ENCODE measurements at places on chromosomes 1 and 21.

- DNase-seq, result no peak
These were observed 195.2 kb upstream of the HOOK1 start for GRCh38 chr1:59619557-59619956.

- DNase-seq, result no peak
These were observed 292.0 kb downstream of the DUSP10 start for GRCh38 chr1:221449801-221450470.

DNA sequence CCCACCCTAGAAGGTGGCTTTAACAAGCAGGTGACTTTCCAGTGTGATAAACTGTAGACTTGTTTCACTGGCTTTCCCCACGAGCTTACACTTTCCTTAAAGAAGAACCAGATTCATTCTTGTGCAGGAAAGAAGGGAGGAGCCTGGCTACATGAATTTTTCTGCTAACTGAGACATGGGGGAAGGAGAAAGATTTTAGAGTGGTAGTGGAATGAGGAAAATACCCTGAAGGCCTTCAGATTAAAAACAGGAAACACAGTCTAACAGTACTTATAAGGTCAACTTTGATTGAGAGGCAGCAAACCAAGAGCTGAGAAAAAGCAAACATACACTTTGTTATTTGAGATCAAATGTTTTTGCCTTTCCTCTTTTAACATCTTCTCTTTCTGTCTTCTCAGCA, 640.9 kb upstream of the PLXNA2 start:
- no peak for DNase-seq

GRCh38 chr1:98045767-98046641, 125.2 kb upstream of the DPYD start:
- DNase-seq, result peak; percentile 22

- peak; percentile 65 for DNase-seq
These were observed 9.5 kb upstream of the CLIC4 start for GRCh38 chr1:24735509-24736375.

- DNase-seq, result peak; percentile 85
These were observed 13.9 kb downstream of the NT5C1A start for GRCh38 chr1:39657923-39658485.

- DNase-seq, result peak; percentile 65
These were observed 283.1 kb downstream of the TM2D1 start for GRCh38 chr1:61441723-61442262.

- peak; percentile 71 for DNase-seq
These were observed 485 bp downstream of the SIPA1L2 start for GRCh38 chr1:232629250-232630046.

GRCh38 chr1:23343221-23344110, 618 bp downstream of the HNRNPR start:
- DNase-seq, result no peak

DNA sequence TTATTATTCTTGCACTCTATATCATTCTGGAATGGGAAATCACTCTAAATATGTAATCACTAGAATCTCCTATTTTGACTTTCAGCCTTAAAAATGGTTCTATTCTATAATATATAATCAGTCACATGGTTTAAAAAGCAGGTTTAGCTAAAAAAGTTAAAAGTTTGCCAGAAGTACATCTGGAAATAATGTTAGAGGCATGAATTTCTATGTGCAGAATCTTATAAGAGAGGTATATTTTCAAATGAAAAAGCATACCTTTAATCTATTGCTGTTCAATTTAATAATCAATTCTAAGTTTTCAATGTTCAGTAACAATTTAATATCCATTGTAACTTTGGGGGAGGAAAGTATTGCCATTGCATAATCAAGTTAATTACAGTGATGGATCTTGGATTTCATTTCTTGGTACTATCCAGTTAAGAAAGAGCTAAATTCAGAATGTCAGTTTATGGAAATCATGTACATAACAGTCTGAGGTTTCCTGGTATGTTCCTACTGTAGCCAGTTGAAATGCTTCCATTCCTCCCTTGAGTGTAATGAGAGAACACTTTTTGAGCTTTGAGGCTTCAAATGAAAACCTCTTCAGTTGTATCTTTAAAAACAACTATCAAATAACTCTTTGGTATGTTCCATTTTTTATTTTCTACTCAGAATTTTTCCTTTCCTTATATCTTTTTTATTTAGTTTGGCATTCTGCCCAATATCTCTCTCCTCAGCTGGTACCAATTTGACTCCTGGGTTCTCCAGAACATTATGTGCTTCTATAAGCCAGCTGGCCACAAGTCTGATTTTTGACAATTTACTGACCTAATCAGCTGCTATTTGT, 175.7 kb upstream of the COL11A1 start:
- no peak for DNase-seq

- DNase-seq, result no peak
These were observed 101.7 kb upstream of the HAO2 start for GRCh38 chr1:119266858-119267257.

DNA sequence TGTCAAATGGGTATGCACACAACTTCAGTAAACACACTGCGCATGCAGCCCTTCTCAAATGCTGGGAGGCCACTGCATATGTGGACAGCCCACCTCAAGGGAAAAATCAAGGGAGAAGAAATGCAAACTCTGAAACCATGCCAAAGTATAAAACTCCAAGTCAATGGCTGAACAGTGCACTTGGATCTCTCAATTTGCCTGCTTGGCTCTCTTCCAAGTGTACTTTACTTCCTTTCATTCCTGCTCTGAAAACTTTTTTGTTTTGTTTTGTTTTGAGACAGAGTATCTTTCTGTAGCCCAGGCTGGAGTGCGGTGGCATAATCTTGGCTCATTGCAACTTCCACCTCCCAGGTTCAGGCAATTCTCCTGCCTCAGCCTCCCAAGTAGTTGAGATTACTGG, 18.8 kb upstream of the COP1 start:
- no peak for DNase-seq

GRCh38 chr1:29412591-29412990, 176.3 kb downstream of the PTPRU start:
- no peak for DNase-seq

DNA sequence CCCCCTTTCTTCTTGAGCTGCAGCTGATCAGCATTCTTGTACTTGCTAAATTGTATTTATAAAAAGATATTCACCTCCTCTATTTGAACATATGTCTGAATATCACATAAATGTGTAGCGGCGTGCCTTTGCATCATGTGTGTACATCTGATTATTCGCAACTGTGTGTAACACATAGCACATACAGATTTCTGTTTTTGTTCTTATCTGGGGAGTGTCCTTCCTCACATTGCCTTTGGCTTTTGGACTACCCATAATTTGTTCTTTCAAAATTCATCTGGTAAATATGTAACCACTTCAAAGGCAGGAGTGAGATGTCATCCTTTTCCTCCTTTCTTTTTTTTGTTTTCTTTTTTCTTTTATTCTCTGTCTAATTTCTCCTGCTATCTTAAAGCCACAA, 113.6 kb downstream of the PBX1 start:
- no peak for DNase-seq

DNA sequence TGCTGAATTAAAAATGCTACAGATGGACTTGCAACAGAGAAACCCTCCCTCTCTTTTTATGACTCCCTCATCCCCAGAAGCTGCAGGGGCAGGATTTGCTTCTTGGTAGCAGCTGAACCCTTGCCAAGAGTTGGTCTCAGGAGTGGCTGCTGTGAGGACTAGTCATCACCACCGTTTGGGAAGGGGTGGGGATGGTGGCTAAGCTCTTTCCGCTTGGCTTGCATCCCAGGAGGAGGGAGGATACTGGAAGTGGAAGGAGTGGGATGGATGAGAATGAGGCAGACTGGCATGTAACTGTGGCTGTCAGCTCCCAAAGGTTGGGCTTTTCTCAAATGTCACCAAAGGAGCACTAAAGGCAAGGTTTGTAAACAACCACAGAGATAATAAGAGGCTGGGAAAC, 50.8 kb upstream of the COL24A1 start:
- no peak for DNase-seq

GRCh38 chr1:231381729-231382128, 40.4 kb downstream of the EGLN1 start:
- no peak for DNase-seq

DNA sequence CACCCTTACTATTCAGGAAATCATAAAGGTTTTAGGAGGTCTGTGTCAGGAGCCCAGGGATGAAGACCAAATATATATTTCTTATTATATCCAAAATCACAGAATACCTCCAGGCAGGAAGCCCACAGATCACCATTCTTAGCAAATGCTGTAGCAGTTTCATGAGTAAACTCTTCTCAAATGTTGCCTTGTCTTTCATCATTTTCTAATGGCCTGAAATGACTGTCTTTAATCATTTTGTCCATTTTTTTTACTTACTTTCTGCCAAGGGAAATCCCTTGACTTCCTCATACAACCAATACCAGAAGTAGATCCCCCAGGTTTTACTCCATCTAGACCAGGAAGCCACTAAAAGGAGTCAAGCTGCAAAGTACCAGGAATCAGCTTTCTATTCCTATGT, 32.4 kb downstream of the PSMG1 start:
- DNase-seq, result no peak

GRCh38 chr1:46302641-46303037, 777 bp downstream of the LRRC41 start:
- peak; percentile 64 for DNase-seq

- DNase-seq, result no peak
These were observed 5.1 kb upstream of the S100A10 start for GRCh38 chr1:151998611-151999362.

GRCh38 chr21:20459838-20460237, 538.4 kb upstream of the NCAM2 start:
- no peak for DNase-seq

DNA sequence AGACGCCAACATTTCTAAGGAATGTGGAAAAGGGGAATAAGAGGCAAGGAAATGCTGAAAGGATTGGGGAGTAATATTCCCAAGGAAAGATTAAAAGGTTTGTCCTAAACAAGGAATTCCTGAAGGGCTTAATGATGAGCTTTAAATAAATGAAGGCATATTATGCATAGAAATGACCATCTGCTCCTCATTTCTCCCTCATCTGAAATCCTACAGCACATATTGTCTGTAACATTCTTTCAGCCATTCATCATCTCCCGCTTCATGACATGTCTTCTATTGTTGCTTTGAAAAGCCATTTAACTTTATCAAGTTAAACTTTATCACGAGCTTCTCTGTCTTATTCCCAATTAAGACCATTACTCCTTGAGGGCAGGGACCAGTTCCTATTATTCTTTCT, 608.7 kb upstream of the PLXNA2 start:
- DNase-seq, result no peak

DNA sequence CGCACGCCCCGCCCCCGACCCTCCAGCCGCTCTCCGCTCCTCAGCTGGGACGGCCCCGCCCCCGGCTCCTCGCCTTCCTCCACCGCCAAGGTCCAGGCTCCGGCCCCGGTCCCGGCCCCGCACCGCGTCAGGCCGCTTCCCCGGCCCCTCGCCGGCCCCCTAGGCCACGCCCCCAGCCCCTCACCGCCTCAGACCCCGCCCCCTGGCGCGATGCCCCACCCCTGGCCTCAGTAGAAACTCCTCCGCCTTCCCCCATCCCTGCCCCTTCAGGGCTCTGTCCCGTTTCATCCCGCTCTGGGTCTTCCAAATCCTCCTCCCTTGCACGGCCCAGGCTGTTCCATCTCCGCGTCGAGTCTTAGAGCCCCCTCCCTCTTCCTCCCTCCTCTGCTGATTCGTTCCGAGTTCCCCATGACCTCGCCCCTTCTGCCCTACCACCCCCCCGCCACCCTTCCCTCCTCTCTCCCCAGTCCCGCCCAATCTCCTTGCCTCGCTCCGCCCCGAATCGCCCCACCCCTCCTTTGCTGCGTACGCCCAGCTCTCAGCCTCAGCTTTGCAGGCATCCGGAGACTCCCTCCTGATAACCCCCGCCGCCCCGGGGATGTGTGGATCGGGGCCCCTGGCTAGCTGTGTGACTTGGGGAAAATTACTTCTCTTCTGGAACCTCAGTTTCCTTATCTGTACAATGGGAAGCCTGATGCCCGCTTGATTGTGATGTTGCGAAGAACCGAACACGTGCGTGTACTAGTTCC, 448 bp upstream of the ASAP3 start:
- DNase-seq, result peak; percentile 98

DNA sequence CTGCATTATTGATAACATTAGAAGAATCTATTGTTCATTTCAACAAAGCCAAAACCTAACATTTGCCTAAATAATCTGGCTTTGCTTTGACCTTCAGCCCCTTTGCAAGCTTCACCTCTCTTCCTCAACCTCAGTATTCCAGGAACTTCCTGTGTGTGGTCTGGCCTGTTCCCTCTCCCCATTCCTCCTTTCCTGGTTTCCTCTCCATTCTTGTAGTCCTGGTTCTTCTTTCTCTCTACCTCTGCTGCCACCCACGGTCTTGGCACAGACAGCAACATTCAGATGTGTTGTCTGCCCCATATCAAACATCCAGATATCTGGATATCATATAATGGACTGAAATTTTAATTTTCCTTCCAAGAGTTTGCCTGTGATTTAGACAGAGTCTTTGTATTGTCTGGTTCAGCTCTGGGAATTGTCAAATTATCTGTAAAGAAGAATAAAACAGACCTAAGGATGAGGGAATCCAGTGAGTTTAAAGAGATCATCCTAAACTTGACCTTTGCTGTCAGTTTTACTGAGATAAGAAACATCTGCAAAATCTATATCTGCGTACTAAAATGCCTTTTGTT, 148.1 kb upstream of the KCTD3 start:
- no peak for DNase-seq

- no peak for DNase-seq
These were observed 22.4 kb downstream of the DEGS1 start for GRCh38 chr1:224205438-224205840.

DNA sequence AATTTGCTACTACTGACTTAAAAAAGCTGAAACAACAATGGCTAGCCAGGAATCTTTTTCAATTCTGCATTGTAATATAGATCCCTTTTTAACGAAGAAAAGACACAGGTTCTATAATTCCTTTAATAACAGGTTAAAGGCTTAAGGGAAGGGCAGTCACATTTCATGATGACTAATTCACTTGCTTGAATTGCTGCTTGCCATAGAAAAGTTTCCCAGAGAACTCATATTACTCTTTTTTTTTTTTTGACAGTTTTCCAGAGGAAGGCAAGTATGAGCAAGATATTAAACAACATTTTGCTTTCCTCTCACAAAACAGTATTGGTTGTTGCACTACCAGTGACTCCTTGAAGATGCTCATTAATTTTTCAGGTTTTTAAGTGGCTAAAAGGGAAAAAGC, 60.9 kb downstream of the IL23R start:
- DNase-seq, result no peak

- no peak for DNase-seq
These were observed 116.2 kb upstream of the KCNK1 start for GRCh38 chr1:233497679-233498078.

GRCh38 chr21:45482899-45483821, 59.1 kb downstream of the SLC19A1 start:
- DNase-seq, result no peak

DNA sequence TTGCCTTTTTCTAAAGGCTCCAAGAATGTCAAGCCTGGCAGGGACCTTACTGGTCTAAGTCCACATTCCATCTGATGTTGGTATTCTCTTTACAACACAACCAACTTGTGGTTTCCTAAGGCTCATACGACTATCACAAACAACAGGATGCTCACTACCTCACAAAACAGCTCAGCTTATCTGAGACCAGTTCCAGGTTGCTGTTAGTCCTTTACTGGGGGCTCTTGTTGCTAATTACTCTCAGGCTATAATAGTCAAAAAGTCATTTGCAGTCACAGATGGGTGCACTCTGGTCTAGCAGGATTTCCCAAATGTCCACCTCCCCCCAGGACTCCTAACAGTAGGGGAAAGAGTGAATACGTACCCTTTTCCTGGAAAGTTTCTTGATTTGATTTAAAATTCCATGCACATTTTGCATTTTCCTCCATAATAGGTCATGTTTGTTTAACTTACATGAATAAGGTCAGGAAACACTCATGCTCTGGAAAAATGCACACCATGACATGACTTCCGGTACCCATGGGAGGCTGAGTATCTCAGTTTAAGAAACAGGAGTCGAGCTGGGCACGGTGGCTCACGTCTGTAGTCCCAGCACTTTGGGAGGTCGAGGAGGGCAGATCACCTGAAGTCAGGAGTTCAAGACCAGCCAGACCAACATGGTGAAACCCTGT, 16.0 kb downstream of the LCK start:
- no peak for DNase-seq

Data from left ventricle myocardium superior (tissue), 1 donor.